ENCODE measurements at places on chromosomes 3 and 15.

DNA sequence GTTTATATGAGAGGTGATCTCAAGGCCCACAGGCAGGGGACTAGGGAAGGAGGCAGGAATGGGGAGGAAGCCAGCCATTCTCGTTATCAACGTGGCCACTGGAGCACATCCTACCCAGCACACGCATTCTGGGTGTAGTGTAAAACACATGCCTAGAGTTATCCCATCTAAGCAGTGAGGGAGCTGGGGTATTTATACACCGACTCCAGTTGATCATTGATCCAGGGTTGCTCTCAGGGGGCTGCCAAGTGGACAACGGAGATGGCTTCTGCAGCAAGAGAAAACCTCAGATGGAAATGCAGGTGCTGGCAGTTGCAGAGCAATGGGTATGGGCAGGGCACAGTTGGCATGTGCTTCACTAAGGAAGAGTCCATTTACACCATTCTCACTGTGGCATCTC, 30.4 kb upstream of the SYNM start:
- DNase-seq = no peak

DNA sequence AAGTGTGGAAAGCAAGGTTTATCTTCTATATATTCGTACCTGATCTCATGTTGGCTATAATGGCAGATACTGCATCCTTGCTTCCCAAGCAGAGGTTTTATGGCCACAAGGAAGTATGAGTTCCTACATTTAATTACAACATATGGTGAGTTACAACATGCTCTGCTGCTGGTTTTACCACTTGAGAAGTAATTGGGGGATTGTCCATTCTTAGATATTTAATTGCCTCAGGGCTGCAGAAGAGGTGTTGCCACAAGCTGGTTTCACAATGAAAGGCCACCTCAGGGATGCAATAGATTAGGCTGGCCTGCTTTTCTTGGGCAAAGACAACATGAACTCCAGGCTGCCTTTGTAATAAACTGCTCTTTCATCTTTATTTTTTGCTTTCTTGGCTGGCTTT, 48.6 kb downstream of the RAP2B start:
- DNase-seq = no peak

DNA sequence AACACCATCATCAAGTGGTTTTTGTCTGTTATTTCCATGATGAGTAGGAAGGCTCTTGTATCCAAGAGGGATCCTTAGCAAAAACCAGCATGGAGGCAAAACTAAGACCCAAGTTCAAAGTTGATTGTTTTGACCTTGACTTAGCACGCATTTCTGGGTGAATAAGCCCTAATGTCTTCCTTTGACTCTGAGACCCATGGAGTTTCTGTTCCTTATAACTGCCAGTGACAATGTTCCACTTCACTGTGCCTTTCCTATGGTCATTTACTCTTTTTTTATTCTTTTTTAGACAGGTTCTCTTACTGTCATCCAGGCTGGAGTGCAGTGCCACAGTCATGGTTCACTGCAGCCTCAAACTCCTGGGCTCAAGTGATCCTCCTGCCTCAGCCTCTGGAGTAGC, 118.2 kb upstream of the MRPL3 start:
- no peak for DNase-seq

DNA sequence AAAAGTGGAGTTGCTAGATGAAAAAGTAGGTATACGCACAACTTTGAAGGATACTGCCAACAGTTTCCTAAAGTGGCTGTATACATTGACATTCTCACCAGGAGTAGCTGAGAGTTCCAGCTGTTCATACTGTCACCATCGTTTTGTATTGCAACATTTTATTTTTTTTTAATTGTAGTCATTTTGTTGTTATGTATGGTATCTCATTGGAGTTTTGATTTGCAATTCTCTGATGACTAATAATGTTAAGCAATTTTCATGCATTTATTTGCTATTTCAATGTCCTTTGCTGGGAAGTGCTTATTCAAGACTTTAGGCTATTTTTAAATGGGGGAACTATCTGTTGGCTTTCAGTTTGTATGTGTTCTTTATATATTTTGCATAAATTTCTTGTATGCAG, 185.1 kb upstream of the TGFBR2 start:
- DNase-seq = no peak

DNA sequence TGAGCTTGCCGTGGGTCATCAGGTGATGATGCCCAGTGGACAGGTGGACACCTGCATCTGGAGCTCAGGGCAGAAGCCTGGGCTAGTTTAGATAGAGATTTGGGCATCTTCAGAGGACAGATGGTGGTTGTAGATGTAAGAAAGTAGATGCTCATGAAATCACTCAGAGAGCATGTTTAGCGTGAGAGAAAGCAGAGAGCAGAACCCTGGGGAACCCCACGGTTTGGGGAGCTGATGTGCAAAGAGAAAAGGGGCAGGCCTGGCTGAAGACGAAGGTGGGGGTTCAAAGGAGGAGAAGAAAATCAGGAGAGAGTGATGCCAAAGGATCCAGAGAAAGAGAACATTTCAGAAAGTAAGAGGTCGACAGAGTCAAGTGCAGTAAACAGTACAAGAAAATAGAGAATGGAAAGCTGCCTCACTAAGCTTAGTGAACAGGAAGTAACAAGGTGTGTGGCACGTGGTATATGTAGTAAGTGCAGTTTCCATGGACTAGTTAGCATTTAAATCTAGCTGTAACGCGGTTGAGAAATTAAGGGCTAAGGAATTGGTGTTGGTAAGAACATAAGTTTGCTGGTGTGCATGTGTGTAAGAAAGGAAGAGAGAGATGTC, 13.5 kb downstream of the TIGIT start:
- DNase-seq = no peak

DNA sequence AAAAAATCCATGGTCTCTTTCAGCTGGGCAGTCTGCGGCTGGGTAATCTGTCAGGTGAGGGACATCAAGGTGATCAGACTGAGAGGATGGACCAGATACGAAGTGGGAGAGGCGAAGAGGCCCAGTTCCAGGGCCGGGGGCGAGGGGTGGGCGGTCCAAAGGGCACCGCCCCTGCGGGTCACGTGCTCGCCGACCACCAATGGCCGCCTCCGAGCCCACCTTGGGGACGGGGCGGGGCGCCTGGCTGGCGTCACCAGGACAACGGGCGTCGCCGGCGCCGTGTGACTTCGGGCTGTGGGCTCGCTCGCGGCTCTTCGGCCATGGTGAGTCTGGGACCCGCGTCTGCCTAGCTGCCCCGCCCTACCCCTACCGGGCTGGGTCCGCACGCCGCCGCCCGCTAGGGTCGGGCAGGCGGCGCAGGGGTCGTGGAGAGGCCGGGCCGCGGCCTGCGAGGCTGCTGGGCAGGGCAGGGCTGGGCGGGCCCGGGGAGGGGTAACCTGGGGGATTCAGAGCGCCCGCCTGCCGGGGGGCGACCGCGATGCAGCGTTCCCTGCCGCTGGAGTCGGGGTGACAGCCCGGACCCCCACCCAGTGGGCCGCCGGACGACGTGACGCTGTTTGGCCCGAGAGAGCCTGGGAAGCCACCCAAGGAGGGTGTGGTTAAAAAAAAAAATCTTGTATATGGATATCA, at the start of gene FBXL2:
TSS of gene FBXL2 (plus strand) at position 250 of the 690 bp plus-strand sequence. CDS start at position 321, 71 bp downstream.
- DNase-seq = peak; percentile 59

GRCh38 chr3:152048831-152049230, 175.4 kb downstream of the SUCNR1 start:
- DNase-seq = no peak

- DNase-seq = peak; percentile 51
Observed at GRCh38 chr3:33074217-33075067, 22.5 kb downstream of the GLB1 start.

DNA sequence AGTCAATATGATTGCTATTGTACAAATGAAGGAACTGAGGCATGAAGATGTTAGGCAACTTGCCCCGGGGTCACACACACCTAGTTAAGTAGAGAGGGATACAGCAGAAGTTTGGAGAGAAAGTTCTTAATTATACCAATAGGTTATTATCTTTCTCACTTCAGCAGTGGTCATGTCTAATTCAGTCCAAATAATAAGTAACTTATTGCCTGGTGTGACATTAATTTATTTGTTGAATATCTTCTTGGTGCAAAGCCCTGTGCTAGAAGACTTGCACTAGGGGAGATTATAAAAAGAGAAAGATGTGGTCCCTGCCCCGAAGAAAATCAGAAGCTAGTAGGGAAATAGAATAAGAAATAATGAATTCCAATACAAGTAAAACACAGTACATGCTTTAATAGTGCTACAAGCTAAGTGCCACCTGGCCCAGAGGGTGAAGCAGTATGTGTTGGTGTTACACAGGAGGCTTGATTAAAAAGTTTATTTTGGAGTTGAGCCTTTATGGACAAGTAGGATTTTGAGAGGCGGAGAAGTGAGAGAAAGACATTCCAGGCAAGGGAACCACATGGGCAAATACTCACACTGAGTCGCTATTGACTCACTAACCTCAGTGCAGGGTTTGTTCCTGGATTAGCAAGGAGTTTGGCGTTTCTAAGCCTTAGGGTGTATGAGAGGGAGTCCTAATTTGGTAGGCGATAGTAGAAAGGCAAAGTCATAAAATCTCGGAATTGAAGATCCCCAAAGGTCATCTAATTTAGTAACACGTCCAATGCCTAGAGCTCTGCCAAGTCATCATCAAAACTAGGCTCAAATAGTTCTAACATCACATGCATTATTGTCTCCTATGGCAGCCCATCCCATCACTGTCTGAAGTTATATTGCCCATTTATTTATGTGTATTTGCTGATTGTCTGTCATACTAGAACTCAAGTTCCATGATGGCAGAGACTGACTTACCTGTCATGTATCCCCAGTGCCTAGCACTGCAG, 19.2 kb upstream of the GSK3B start:
- DNase-seq = no peak

DNA sequence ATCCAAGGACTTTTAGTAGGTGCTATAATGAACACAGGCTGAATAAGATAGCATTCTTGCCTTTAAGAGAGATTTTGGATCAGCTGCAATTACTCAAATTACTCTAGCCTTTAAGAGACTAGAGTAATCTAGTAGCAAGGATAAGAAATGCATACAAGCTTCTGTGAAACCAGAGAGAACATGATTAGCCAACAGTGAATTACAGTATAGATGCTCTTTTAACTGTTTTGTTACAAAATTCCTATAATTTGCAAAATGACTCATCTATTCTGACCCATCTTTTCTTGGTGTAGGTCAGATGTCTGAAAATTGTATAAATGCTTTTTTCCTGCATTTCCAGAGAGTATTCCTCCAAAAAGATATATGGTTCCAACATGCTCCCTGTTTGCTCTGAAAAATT, 66.9 kb downstream of the CEP63 start:
- DNase-seq = no peak

- no peak for DNase-seq
Observed at GRCh38 chr3:9730657-9731205, 804 bp upstream of the BRPF1 start.

DNA sequence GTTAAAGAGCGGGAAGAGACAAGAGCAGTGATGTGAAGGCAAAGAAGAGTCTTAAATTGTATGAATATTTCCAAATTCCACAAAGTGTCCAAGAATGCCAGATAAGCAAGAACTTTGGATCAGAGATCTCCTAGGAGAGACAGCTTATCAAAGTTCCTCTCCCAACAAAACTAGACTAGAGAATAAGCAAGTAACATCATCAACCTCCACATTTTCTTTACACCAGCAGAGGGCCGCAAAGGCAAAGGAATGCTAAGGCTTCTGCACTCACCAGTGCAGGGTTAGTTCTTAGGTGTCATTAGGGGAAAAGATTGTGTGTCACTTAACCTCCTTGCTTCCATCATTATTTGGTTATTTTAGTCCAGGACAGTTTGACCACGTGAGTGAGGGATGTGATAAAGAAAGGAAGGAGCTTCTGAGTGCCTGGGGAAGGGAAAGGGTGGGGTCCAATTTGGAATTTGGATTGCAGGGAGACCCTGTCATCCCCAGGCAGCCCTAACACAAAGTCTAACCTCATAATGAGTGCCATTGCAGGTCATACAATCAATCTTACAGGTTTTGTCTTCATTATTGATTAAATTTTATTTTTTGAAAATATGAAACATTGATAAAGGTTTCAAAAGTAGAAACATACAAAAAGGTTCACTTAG, 7.5 kb upstream of the CMTM6 start:
- peak; percentile 58 for DNase-seq

- DNase-seq = no peak
Observed at GRCh38 chr3:37608061-37608702, 253.5 kb upstream of the CTDSPL start.

DNA sequence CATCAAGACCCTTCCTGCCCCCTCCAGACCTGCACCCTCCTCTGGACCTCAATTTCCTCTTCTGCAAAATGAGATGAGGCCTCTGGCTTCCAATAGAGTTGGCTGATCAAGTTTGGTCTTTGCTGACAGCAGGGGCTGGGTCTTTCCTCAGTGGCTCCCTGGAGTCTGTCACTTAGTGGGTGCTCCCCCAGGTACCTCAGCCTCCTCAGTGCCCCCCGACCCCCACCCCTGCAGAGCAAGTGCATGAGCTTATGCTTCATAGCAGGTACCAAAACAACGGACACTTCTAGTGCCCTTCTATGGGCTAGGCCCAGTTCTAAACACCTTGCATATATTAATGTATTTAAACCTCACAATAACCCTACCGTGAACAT, 6.9 kb upstream of the PLXND1 start:
- peak; percentile 13 for DNase-seq

- peak; percentile 30 for DNase-seq
Observed at GRCh38 chr15:97652700-97653167, 307.8 kb upstream of the ARRDC4 start.

DNA sequence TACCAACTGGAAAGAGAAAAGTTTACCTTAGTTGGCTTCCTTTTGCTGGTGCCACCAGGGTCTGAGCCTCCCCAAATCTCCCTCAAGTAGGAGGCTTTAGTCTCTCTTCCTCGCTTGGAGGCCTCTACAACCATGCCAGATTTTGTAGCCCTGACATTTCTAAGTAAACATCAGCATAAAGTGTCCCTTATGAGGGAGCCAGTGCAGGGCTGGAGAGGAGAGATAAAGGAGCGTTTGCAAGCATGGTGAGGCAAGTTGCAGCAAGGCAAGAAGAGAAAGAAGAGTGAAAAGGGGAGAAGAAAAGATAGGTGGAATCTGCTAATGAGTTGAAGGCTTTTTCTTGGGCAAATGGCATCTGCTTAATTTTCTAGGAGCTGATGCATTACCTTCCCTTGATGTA, 82.7 kb upstream of the FNDC3B start:
- no peak for DNase-seq

- no peak for DNase-seq
Observed at GRCh38 chr3:79586232-79586631, 181.6 kb downstream of the ROBO1 start.

- no peak for DNase-seq
Observed at GRCh38 chr3:8757551-8758518, 11.6 kb downstream of the OXTR start.

DNA sequence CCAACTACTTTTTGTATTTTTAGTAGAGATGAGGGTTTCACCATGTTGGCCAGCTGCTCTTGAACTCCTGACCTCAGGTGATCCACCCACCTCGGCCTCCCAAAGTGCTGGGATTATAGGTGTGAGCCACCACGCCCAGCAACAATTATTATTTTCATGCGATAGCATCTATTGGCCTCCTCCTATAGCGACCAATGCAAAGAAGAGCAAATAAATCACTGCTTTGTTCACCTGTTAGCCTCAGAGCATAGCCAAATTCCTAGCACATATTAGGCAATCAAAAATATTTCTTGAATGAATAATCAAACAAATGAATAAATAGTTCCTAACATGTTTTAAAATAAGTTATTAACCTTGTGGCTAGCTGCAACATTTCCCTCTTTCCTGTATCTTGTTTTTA, 36.8 kb upstream of the TNFSF10 start:
- no peak for DNase-seq

Data from heart left ventricle (tissue), 16 donors.